CD4-positive, alpha-beta T cell treated with Interleukin-10 for 1 hour (primary cell): ENCODE measurements at places on chromosomes 7 and 10.
A peak's percentile ranks its signal among the peaks of the same experiment; 100 is the strongest.

DNA sequence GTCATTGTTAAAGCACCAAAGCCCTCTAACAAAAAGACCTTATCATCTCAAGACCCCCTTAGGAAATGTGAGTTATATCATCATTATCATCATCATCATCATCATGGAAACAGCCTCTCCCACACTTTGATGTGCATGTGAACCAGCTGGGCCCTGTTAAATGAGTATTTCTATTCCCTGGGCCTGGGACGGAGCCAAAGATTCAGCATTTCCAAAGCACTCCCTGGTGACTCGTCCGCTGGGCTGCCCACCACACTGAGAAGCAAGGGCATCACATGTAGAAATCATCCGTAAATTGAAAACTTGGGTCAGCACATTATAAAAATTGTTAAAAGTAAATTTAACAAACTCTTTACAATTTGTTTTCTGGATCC lies 88.6 kb downstream of the PTPRN2 start:
- DNase-seq = no peak

- no peak for DNase-seq
These were observed 846.7 kb upstream of the COBL start for GRCh38 chr7:52163311-52163710.

- peak; percentile 47 for DNase-seq
These were observed 901 bp upstream of the CCNY start for GRCh38 chr10:35335133-35336083.

DNA sequence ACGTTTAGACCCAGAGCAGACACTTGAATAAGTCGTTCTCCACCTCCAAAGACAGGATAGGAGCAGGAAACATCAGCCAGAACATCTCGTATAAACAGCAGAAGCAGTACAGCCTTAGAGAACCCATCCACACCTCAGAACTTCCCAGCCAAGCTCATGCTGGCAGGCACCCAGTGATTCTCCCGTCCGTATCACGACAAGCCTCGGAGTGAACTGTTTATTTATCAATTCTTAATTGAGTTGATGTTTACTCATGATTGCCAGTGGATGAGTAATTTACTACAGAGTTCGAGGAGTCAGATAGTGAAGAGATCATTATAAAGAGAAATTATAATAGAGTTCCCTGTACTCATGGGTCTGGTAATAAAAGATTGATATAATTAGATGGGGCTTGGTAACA lies 811.5 kb downstream of the LRMDA start:
- no peak for DNase-seq

GRCh38 chr7:74619235-74619860 lies 38.2 kb upstream of the GTF2I start:
- DNase-seq = no peak

DNA sequence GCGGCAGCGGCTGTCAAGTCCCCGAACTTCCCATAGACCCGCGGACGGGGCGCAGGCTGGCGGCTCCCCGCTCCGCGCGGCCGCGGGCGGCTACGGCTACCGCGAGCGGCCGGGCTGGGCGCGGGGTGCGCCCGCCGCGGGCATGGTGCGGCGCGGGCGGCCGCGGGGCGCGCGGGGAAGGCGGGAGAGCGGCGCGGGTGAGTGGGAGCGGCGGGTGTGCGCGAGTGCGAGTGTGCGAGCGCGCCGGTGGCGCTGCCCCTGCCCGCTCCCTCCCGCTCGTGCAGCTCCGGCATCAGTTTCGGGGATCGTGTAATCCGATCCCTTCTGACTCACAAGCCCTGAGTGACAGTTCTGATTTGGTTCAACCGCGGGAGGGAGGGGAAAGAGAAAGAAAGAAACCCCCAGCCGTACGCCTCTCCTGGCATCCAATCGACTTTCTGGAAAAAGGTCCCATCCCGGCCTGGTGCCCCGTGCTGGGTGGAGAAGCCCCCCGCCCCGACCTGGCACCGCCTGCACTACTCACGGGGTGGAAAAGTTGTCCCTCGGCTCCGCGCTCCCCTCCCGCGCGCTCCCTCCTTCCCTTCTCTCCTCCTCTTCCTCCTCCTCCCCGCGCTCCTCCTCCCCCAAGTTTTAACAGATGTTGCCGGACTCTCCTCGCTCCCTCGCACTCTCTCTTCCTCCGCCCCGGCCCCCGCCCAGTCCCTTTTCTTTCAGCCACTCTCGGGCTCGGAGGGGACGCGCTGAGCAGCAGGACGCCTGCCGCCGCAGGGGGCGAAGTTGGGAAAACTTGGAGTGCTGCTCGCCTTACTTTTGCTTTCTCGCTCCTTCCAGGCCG lies at the start of gene GLI3:
Gene GLI3 (minus strand): TSS at position 234 of the 835 bp plus-strand sequence. CDS start 13,956 bp downstream, outside the sequence.
- no peak for DNase-seq

DNA sequence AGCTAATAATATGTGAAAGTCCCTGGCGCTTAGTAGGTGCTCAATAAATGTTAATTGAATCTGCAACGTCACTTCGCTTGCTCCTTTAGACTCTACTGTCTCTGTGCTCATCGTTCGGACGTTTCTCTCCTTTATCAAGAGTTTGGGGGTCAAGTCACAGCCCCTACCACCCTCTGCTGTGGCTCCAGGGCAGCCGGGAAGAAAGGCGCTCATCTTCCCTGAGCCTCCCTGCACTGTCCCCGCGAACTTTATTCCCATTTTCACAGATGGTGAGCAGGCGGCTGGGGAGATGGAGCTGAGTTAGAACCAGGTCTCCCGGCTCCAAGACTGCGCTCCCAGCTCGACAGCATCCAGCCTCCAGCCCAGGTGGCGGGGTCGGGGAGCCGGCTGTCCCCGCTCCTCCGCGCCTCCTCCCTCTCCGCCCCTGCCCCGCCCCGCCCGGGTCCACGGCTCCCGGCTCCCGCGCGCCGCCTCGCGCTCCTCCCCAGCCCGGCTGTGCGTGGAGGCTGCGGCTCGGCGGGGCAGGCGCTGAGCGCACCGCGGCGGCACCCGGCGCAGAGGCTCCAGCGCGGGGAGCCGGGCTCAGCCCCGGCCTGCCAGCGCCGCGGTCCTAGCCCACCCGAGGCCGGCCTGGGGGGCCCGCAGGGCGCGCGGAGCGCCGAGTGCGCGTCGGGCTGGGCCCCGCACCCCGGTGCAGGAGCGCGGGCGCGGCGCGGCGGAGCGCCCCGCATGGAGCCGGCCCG lies at the start of gene CLEC2L:
Gene CLEC2L (plus strand): TSS at position 487 of the 743 bp plus-strand sequence. CDS start 243 bp downstream, at position 730.
- DNase-seq = no peak

GRCh38 chr7:106720641-106721040 lies 59.7 kb upstream of the CCDC71L start:
- DNase-seq = no peak

DNA sequence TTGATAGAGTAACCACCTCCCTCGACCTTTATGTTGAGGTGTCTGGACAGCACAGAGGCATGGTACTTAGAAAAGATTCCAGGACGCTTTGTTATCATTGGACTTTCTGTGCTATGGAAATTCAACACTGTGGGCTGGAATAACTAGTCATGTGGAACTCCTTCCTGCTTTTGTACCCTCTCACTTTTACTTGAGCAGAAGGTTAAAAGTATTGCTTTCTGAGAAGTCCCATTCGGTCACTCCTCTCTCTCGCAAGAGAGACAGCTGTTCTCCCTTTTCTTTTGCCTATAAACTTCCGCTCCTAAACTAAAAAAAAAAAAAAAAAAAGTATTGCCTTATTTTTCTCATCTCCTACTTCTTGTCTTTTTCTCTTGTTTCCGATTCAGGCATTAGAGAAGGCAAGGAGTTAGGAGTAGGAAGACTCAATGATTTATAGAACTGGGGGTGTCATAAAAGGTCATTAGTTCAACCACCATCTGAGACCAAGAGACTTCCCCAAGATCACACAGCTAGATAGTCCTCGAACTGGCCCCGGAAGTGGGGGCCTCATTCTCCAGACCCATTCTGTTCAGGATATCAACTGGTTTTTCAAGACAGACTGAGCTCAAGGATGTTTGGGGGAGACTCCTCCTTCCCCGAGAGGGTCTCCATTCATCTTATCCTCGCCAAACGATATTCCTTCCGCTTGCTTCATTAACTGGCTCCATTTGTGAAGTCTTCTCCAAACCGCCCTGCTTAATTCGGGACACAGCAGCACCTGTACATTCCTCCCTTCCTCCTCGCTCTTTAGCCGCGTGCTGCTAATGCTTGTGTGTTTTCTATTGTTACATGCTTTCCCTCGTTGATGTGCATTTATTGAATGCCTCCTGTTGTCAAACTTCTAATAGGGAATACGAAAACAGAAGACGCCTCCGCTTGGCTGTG lies 995 bp upstream of the INPP5F start:
- no peak for DNase-seq

- DNase-seq = no peak
These were observed 141.2 kb upstream of the HDAC9 start for GRCh38 chr7:18354108-18355085.

GRCh38 chr10:29621161-29621560 lies 13.6 kb downstream of the SVIL start:
- DNase-seq = no peak

DNA sequence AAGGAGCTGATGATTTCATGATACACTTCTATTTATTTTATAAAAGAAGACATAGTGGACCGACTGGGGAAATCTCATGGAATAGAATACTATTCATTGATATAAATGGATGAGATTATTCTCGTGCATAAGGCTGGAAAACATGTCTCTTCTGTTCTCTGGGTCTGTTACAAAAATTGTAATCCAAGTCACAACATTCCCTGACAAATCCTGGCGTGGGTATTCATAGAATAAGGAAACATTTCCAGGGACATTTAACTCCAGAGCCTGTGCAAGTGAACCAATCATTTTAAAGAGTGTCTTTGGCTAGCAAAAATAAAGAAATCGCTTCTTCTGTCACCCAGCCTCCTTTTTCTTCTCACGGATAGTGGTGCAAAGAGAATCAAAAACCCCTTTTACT lies 1148.5 kb upstream of the AUTS2 start:
- DNase-seq = no peak

- no peak for DNase-seq
These were observed 87.0 kb downstream of the ARMH3 start for GRCh38 chr10:101968940-101969321.

DNA sequence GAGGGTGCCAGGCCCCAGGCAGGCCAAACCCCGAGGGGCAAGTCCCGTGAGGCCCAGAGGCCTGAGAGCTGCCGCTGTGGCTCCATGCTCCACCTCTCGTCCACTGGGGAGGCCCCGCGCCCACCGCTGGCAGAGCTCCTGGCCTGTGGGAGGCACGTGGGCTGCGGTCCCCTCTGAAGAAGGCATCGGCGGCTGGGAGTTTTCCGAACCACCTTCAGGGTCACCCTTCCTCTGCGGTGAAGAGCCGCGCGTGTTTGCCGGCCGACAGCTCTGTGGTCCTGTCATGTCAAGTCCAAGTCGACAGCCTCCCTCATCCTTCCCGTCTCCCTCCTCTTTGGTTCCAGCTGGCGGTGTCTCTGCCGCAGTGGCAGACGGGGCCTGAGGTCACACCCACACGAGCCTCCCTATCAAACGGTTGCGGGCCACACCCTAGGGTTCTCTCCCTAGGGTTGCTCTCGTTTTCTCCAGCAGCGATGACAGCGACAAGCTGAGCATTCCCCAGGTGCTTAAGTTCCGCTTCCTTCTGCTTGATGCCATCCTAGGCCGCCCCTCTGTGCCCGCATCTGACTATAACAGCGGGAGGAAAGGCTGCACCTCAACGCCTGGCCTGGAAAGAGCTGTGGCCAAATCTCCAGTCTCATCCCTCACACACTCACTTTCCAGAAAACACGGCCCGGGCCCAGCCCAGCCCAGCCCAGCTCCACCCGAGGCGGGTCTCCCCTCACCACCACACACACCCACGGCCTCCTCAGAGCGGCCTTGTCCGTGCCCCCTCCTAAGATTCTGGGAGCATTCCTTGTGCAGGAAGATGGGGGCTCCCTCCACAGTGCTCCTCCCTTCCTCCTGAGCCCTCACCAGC lies 185.0 kb downstream of the ELFN1 start:
- no peak for DNase-seq

- no peak for DNase-seq
These were observed 166.2 kb upstream of the FAM3C start for GRCh38 chr7:121562259-121562658.

GRCh38 chr10:29830531-29831512 lies 196.1 kb upstream of the SVIL start:
- no peak for DNase-seq

DNA sequence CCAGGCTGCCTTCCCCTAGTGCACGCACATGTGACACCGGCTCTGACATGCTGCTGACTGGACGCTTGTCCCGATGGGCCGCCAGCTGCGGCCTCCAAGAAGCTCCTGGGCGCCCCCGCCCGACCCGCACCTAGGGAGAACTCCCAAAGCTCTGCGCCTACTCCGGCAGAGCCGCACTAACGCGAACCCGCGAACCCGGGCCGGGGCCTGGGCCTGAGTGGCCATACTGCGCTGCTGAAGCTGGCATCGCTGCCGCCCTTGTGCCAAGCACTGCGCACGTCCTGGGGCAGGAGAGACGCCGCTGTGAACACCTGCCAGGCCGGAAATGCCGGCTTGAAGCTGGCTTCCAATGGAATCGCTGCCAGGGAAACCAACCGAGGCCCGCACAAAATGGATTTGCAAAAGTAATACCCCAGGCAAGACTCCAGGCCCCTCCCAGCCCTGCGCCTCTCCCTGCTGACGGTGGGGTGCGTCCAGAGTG lies 85.1 kb downstream of the WASHC2A start:
- no peak for DNase-seq

DNA sequence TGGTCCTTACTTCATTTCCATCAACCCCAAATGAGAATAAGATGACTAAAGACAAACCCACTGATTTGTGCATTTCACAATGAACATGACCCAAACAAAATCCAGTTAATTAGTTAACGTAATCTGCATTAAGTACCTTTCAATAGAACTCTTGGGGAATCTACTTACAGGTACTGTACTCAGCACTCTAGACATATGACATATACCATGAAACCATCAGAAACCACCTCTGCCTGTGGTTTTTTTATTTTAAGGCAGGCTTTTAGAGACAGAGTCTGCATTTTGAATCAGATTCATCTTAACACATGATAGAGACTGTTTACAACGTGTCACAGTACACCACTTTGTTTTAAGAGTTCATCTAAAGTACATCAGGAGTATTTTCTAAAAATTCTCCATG lies 168.4 kb downstream of the BTAF1 start:
- DNase-seq = no peak

- DNase-seq = no peak
These were observed 187.9 kb downstream of the PTPRN2 start for GRCh38 chr7:158399762-158400161.

GRCh38 chr10:76071653-76072365 lies 640.4 kb downstream of the LRMDA start:
- DNase-seq = no peak

GRCh38 chr10:69473304-69473990 lies 22.2 kb downstream of the TSPAN15 start:
- DNase-seq = no peak
